ENCODE measurements at places on chromosomes 1 and 21.

DNA sequence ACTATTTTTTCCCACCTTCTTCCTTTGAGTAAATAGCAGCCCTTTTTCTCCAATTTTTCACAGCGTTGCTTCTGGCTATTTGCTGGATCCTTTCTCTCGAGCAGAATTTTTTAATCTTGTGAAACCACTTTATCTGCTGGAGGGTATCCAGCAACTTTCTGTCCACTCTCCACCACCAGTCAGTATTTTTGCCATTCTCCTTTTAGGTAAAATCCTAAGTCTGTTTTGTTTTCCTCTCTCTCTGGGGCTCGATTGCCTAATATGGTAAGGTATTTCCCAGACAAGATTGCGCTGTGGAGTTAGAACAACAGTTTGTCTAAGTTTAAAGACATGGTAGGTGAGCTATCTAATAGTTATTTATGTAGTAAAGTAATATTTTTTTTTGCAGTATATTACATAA lies 156.9 kb downstream of the PPP1R12B start:
- no peak for DNase-seq

- no peak for DNase-seq
Observed at GRCh38 chr1:29879217-29879616, 642.9 kb downstream of the PTPRU start.

GRCh38 chr1:205339197-205339702 lies 17.5 kb downstream of the KLHDC8A start:
- no peak for DNase-seq

DNA sequence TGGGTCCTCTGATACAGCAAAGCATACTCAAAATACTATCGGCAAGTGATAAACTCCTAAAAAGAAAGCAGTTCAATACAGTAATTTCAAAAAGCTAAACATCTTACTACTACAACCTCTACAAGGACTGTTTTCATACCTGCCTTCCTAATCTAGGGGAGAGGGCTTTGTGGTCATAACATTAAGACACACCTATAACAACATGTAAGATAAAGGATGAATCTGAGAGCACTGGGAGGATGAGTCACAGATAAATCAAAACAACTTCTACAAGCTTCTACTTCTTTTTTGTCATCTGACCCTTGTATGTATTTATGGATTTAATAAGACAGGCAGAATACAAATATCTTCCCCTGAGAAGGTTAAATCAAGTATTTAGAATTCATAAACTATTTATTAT lies 40.0 kb downstream of the LTN1 start:
- DNase-seq = no peak

- DNase-seq = no peak
Observed at GRCh38 chr1:30735124-30735523, 11.7 kb upstream of the MATN1 start.

GRCh38 chr1:235275223-235275622 lies 52.8 kb downstream of the ARID4B start:
- DNase-seq = no peak

DNA sequence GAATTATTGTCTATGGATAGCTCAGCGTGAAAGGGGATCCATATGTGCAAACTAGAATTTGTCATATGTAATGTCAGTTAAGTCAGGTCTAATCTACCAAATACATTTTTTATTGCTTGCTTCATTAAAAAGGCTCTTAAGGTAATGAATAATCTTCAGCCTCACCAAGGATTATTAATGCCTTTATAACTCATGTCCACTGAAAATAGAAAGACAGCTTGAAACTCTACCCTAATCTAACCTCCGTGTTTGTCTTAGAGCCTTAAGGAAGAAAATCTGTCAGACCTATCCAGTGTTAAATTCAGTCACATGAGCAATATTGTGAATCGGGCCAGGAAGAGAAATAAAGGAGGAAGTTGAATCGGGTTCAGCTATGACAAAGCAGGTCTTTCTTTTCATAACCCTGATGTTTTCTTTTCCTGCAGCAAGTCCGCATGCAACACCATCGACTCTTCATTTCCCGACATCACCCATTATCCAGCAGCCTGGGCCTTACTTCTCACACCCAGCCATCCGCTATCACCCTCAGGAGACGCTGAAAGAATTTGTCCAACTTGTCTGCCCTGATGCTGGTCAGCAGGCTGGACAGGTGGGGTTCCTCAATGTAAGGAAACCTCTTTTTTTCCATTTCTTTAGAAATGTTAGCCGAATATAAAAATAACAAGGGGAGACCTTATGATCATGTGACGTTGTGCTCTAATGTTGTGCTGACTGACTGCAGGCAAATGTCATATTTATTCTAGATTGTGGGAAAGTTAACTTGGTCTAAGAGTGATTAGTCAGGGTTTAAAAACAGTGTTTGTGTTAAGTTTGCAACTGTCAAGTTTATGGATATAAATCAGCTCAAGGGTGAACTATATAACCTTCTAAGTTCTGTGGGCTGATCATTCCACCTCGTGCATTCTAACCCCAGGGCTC lies 321.0 kb downstream of the TM2D1 start:
- DNase-seq = no peak

DNA sequence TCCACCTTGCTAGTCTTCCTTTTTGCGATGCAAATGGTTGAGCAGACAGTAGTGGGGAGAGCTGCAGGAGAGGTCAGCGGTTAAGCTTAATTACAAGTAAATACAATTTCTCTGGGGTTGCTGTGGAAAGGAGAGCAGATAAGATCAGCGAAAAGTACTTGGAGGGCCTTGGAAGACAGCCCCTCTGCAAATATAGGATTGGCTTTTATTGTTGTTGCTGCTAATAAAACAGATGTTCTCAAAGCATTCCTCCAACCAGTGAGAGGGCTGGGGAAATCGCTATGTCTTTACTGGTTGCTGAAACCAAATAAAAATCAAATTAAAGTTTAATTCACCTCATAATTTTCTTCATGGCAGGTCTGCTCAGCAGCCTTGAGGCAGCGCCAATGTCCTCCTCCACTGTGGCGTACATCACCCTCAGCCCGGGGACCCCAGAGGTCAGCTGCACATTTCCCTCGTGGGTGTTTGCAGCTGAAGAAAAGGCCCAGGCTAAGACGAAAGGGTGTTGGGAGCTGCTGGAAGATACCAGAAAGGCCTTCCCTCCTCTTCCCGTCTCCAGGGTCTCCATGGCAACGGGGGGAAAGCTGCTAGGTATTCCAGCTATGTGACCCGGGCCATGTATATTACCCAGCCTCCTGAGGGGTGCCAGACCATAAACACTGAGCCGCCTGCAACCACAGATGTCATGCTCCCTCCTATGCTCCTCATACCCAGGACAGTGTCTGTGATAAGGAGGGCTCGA lies 54.6 kb upstream of the POU2F1 start:
- DNase-seq = no peak

GRCh38 chr1:208923946-208924720 lies 659.4 kb upstream of the CAMK1G start:
- no peak for DNase-seq

DNA sequence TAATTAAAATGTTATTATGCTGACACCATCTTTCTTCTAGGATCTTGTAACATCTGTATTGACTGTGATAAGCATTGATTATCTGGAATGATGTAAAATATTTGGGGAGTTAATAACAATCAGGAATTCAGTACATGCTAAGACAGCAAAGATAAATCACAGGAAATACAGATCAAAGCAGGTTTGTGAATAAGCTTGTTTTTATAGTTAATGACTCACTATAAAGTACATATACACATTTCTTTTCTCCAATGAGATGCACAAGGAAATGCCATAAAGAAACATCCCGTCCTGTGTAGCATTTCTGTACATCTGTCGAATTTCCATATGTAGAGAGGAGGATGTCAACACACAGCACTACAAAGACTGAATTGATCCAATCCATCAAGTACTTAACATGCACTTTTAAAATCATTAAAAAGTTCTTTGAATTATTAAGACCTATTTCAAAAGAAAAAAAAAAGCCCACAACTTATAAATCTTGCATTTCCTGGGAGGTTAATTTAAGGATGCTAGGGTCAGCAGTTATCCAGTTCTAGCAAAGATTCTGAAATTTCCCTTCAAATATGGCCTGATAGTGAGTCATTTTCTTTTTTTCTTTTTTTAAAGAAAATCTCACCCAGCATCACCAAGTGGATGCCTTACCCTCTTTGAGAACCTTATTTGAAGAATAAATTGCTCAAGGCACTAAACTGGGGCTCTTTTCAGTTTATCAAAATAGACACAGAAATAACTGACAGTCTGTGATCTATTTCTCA lies 243.2 kb upstream of the NR5A2 start:
- no peak for DNase-seq

- DNase-seq = no peak
Observed at GRCh38 chr1:51488372-51489050, 30.6 kb downstream of the EPS15 start.

DNA sequence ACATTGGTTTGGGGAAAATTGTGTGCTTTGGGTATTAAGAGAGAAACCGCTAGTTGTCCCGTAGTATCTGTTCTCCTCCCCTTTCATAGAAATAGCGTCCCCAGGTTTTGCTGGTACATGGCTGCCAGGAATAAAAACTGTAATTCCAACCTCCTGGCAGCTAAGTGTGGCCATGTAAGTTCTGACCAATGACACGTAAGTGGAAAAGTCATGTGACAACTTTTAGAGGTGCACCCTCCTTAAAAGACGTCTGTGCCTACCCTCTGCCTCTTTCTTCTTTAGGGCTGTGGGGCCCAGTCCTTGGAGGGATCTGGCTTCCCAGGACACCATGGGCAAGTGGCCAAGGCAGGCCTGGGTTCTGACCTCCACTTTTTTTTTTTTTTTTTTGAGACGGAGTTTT lies 59.3 kb downstream of the UMODL1 start:
- no peak for DNase-seq

DNA sequence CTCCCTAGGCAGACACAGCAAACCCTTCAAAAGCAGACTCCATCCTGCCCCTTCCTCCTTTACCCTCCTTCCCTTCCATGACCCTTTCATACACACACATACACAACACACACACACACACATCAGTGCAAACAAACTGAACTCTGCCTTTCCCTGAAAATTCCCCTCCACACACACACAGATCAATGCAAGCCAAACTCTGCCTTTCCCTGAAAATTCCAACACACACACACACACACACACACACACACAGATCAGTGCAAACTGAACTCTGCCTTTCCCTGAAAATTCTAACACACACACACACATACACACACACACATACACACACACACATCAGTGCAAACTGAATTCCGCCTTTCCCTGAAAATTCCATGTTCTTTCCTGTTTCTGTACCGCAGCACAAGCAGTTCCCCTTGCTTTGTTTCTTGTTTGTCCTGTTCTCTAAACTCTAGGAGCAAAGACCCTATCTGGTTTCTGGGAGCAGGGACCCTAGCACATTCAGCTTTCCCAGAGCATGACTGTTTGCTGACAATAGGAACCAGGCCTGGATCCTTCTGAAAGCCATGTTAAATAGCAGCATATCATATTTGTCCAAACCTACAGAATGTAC lies 91.0 kb downstream of the PTPN14 start:
- DNase-seq = no peak

DNA sequence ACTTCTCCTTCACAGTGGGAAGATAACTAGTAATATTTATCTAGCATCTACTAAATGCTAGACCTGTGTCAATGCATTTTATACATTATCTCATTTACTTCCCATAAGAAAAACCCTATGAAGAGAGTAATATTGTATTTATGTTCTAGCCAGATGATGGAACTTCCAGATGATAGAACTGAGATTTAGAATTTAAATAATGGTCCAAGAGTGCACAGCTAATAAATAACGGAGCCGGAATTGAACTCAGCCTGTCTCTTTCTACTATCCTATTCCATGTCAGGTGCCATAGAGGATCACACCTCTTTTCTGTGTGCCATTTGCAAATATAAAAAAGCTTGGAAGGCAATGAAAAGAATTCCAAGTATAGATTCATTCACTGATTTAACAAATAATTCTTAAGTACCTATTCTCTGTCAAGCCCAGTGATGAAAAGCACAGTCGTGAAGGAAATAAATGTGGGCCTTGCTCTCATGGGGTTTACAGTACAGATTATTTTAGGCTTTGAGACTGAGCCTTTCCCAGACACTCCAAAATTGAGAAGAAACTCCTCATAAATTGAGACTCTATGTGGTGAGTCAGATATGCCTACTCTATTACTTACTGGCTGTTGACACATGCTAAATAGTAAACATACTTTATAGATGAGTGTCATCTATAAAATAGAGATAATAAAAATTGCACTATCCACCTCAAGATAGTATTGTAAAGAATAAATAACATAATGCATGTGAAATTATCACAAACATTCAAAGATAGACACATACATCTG lies 378.0 kb upstream of the PRMT6 start:
- DNase-seq = no peak

- DNase-seq = no peak
Observed at GRCh38 chr1:46220808-46221207, 17.7 kb downstream of the LURAP1 start.

DNA sequence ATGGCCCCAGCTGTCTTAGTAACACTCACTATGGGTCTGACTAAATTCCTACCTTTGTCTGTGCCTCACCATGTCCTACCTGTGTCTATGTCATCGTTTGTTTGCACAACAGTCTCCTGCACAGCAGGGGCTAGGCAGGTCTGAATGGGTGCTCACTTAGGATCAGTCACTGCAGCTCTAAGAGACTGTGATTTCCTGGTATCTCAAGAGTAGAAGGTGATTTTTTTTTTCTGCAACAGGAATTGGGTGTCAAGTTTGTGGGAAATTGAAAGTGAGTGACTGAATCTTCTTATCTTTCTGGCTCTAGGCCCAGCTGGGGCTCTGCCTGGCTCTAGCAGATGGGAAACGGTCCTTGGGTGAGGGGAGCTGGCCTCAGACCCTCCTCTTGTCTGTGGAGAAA lies 46.4 kb upstream of the TRABD2B start:
- no peak for DNase-seq

DNA sequence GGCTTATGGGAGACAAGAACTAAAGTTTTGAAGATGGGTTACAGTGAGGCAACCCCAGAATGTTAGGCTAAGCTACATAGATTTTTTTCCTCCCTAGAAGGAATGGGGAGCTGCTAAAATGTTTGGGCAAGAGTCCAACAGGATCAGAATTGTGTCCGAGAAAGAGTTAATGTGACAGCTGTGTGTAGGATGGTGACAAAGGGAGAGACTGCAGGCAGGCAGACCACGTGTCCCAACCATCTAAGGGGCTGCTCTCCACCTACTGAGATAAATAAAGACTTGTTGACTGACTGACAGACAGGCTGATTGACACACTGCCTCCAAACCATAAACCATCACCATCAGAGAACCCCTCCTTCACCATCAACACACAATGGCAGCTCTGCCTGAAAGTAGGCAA lies 133.7 kb upstream of the CTTNBP2NL start:
- DNase-seq = no peak

All from activated naive CD8-positive, alpha-beta T cell treated with anti-CD3 and anti-CD28 coated beads for 36 hours (primary cell).